ENCODE measurements at places on chromosomes 13 and 19. TPM values are rescaled to one million over a fixed set of nuclear protein-coding genes. Genes with fewer than 3 reads are reported as not detected.

- DNase-seq = no peak
Measured at GRCh38 chr13:99225078-99225477, 24.4 kb downstream of the UBAC2 start.

DNA sequence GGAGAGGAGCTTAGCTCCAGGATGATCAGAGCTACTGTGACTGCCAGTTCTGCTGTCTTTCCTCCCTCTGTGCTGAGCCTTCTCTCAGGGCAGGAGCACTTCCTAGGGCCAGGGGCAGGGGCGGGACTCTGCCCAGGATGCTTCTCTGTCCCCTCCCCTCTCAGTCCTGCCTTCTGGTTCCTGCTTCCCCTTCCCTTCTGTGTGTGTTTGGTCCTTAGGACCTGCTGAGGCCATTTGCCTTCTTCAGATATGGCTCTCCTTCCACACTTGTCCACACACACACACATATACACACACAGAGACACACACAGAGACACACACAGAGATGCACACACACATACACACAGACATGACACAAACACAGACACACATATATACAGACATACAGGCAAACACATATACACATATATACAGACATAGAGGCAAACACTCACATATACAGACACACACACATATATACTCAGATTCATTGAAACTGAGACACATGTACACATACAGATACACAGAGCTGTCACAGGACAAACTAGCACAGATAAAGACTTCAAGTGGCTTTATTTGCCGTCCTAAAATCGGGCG is 22.0 kb upstream of the CD177 start:
- DNase-seq = no peak

DNA sequence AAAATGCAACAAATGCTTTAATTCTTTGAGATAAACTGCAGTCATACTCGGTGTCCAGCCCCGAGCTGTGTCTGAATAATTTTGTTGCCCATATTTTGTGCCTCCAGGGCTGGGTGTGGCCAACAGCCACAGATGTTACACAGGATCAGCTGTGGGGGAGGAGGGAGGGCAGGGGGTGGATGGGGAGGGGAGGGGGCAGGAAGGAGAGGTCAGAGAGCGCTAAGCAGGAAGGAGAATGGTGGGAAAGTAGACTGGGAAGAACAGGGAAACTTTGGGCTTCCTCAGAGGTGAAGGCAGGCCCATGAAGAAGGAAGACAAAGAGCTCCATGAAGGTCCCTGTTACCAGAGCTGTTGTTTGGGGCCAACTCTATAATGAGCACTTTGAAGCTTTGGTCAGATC is 295.8 kb downstream of the COG6 start:
- DNase-seq = no peak

DNA sequence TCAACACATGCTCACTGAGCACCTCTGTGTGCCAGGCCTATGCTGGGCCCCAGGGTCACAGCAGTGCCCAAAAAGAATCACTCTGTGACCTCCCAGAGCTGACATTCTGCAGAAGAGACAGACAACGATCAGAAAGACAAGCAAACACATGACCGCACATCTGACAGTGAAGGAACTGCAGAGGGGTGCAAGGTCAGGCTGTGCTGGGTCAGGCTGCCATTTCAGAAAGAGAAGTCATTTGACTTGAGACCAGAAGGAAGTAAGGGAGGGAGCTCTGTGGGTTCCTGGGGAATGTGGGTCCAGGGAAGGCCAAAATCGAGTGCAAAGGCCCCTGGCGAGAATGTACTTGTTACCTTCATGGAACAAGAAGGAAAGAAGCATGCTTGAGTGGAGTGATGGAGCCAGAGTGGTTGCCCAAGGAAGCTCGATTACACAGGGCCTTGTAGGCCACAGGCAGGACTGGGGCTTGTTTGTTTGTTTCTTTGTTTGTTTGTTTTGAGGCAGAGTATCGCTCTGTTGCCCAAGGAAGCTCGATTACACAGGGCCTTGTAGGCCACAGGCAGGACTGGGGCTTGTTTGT is 11.4 kb upstream of the CD22 start:
- no peak for DNase-seq

DNA sequence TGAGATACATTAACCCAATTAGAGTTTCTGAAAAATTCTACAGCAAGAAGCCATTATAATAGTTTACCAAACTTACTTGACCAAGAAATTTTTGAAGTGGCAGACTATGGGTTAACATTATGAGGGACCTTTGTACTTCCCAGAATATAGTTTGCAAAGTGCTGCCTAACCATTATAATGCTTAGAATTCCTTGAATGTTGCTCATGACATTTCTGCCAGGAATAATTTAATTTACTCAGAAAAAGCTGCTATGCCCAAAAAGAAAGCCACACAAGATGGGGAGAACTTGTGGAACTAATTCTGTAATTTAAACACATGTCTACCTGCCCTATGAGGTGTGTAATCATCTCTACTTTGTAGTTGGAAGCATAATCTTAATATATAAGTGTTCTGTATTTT is 58.1 kb upstream of the MYCBP2 start:
- DNase-seq = no peak

SUPT20H gene
- 34.3 TPM for total RNA-seq

RGL3 gene
- total RNA-seq = 4.8 TPM

SLC10A2 gene
- not detected for total RNA-seq

Measured in A172 (cell line).